ENCODE measurements at places on chromosomes 5 and 9.

- no peak for DNase-seq
Measured at GRCh38 chr5:2829239-2829638, 77.8 kb upstream of the IRX2 start.

GRCh38 chr9:89435071-89435823 lies 62.7 kb downstream of the SEMA4D start:
- no peak for DNase-seq

DNA sequence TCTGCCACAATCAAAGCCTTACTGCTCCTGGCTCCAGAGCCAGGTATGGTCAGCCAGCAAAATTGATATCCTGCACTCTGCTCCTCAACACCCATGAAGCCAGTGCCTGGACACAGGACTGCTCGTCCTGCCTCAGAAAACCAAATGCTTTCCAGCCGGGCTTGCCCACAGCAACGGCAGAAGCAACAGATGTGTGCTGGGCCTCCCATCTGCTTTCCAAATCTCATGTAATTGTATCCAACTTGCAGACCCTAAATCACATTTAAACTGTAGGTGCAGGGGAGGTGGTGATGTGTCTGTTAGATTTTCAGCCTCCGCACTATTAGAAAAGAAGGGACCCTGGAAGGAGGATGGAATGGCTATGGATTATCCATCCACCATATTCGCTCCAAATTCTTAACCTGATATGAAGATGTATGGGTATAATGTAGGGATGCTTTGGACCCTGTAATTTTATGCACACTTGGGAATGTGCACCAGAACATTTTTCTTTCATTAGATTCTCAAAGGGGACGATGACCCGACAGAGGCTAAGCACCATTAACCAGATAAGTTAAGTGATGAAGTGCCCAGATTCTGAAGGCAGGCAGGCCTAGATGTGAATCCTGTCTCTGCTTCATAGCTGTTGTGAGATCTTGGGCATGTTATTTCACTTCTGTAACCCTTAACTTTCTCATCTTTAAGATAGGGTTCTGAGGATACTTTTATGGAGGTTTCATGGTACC lies 58.2 kb downstream of the EXOSC2 start:
- DNase-seq, result no peak

DNA sequence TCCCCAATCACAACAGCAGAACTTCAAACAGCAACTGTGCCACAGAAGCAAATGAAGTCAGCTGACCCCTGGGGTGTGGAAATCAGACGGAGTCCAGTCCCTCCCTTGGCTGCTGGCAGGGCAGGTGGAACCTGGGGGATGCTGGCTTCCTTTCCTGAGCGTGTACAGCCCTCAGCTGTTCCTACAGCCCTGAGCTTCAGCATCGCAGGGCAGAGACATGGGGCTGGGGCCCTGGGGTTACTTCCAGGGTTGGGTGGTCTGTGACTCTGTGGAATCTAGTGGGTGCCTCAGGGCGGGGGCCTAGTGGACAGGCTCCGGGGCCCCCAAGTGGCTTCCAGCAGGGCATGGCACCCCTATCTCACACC lies 7.3 kb upstream of the RXRA start:
- no peak for DNase-seq

DNA sequence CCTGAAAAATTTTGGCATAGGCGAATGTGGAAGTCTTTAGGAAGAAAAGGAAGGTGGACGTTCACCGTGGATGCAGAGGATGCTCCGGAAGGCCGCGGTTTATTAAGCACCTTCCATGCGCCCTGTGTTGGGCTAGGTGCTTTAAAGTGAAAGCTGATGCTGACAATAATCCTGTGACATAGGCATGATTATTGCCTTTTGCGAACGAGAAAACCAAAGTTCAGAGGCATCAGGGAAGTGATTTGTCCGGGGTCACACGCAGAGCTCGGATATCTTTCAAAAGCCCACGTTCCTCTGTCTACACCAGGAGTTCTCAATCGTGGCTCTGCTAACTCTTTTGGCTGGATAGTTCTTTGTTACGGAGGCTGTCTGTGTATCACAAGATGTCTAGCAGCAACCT lies 12.0 kb upstream of the GABRP start:
- no peak for DNase-seq

- no peak for DNase-seq
Measured at GRCh38 chr5:143653256-143653655, 158.7 kb upstream of the HMHB1 start.

DNA sequence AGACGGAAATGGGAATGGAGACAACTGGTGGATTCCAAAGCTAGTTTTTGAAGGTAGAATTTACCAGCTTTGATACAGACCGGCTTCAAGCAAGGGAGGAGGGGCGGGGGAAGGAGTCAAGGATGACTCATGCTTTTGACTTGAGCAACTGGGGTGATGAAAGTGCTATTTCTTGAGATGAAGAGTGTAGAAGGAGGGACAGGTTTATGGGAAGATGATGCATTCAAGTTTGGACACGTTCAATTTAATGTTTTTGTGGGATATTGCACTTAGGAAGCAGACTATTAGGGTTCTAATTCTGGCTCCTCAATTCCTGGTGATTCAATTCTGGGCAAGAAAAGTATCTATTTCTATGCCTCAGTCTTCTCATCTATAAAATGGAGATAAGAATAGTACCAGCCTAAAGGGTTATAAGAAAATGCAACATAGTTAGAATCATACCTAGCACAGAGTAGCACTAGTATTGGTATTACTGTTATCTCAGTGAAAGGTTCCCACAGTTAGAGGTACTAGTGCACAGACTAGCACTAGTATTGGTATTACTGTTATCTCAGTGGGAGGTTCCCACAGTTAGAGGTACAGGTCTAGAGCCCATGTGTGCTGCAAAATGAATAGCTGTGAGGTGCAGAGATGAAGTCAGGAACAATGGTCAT lies 4.6 kb downstream of the NIPAL4 start:
- peak; percentile 92 for DNase-seq

DNA sequence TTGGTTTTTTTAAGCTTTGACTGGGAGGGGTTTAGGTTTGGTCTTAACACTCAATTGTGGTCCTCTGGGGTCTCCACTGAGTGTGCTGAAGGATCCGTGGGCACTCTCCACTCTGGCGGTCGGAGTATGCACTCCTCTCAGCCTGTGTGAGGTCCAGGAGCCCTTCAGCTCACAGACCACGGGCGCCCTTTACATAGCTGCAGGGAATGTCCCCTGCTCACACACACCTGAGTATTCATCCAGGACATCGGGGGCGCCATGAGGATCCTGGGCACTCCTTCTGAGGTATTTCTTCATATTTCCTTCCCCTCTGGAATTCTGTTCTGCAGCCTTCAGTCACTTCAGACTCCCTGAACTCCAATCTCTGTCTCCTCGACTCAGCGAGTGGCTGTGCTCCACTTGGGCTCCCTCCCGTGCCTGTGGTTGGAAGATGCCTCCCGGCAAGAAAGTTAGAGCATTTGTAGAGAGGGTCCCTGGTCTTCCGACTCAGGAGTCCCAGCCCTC lies 12.5 kb downstream of the TRIP13 start:
- no peak for DNase-seq

DNA sequence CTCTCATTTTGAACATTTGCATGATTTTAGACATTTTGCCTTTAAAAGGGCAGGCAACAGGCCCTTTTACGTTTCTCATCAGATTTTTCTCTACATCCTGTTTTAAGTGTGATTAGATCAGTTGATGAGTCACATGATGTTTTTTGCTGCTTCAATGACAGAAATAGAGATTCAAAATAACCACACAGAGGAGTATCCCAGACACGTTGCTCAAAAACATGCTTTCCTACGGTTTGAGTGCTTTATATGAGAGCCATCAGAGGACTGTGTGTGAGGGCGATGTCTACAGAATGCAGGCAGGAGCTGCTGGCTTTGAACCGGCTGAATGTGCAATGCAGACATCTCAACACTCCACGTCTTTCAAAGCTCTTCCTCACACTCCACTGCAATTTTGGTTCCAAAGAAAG lies 42.1 kb downstream of the OTULIN start:
- DNase-seq, result peak; percentile 65

DNA sequence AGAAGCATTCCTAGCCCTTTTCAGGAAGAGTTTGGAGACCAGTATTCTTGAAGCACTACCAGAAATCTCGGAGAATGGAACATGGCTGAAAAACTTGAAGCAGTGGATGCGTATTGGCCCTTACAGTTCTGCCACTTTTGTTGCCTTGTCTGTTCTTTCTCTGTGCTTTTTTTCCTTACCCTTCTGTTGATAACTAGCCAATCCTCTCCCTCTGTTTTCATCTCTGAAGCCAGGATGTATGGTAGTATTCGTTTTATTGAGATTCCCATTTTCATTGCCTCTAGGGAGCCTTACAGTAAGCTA lies 564 bp upstream of the CCNH start:
- peak; percentile 15 for DNase-seq

All from AG10803 (cell line).